Naive B cell (primary cell): ENCODE measurements at places on chromosomes 6 and 20. TPM values are rescaled to one million over a fixed set of nuclear protein-coding genes. Genes with fewer than 3 reads are reported as not detected.

- no peaks in the 10 kb centered on the region for H3K36me3 ChIP-seq
- H3K4me1 ChIP-seq, result peaks cover 19% of the 10 kb centered on the region
- DNase-seq, result no peak
- H3K4me3 ChIP-seq, result no peak overlapping the region
- peaks cover 9% of the 10 kb centered on the region for H3K27me3 ChIP-seq
- no peak overlapping the region for H3K27ac ChIP-seq
These were observed 49.0 kb downstream of the PPP1R14C start for GRCh38 chr6:150191809-150192208.

DNA sequence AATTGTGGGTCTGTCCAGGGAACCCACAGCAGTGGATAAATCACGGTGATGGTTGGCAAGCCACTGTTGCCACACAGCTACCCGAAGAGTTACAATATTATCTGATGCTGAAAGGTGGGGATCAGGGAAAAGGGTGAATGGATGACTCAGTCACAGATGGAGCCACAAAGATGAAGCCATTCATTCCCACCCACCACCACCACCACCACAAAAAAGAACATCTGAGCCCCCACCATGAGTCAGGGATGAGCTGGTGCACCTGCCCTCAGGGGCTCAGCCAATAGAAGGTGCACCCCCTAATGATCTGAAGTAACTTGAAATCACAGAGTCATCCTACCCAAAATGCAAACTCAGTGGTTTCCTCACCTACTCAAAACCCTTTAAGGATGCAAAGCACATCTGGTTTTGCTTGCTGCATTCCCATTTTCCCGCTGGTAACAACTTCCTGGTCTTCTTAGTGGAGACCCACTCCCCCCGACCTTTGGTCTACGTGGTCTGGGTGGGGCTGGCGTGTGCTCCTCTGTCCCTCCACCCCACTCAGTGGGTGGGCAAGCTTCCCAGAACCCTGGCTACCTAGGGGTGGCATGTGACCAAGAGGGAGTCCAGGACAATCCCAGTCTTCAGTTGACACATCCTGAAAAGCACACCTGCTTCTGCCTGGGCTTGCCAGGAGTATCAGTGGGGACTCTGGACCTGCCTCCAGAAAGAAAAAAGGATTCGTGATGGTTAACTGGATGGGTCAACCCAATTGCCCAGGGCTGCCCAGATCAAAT is 125.5 kb downstream of the ANKRD60 start:
- no peaks in the 10 kb centered on the region for H3K4me1 ChIP-seq
- no peak overlapping the region for H3K4me3 ChIP-seq
- H3K27ac ChIP-seq, result no peak overlapping the region
- H3K36me3 ChIP-seq, result no peaks in the 10 kb centered on the region
- no peaks in the 10 kb centered on the region for H3K27me3 ChIP-seq
- no peak for DNase-seq

DNA sequence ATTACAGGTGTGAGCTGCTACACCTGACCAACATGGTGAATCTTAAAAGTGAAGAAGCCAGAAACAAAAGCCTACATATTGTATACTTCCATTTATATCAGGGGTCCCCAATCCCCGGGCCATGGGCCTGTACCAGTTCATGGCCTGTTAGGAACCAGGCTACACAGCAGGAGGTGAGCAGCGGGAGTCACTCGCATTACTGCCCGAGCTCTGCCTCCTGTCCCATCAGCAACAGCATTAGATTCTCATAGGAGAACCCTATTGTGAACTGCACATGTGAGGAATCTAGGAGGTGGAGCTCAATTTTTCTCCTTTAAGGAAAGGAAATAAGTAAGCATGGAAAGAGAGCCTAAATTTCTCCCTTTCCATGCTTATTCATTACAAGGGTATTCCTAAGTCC is 21.7 kb downstream of the CSNK2A1 start:
- DNase-seq, result no peak
- peaks cover 14% of the 10 kb centered on the region for H3K4me1 ChIP-seq
- no peaks in the 10 kb centered on the region for H3K27me3 ChIP-seq
- H3K27ac ChIP-seq, result no peak overlapping the region

DNA sequence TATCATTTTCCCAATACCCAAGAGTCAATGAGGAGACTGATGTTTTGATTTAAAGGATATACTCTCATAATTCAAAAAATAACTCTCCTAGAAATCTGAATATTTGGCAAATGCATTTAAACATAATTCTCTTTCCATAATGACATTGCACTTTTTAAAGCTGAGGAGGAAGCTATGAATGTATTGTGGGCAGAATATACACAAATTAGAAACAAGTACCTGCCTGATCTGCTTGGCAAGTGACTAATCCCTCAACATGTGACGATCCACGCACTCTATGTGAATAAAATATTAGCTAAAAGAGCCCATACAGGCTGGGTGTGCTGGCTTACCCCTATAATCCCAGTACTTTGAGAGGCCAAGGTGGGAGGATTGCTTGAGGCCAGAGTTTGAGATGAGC is 88.3 kb upstream of the CCDC28A start:
- no peak overlapping the region for H3K4me3 ChIP-seq
- no peaks in the 10 kb centered on the region for H3K4me1 ChIP-seq
- H3K27me3 ChIP-seq, result no peaks in the 10 kb centered on the region
- DNase-seq, result no peak

GRCh38 chr6:75283907-75284631 is 523 bp downstream of the TMEM30A start:
- peaks cover 16% of the 10 kb centered on the region for H3K4me1 ChIP-seq
- no peak overlapping the region for H3K4me3 ChIP-seq
- H3K27me3 ChIP-seq, result no peaks in the 10 kb centered on the region
- DNase-seq, result peak; percentile 40

- peak overlapping the region; percentile 88 for H3K4me3 ChIP-seq
- DNase-seq, result peak; percentile 8
- H3K27me3 ChIP-seq, result peaks cover 50% of the 10 kb centered on the region
- no peak overlapping the region for H3K27ac ChIP-seq
These were observed 490 bp downstream of the JAG1 start for GRCh38 chr20:10673176-10673841.

DNA sequence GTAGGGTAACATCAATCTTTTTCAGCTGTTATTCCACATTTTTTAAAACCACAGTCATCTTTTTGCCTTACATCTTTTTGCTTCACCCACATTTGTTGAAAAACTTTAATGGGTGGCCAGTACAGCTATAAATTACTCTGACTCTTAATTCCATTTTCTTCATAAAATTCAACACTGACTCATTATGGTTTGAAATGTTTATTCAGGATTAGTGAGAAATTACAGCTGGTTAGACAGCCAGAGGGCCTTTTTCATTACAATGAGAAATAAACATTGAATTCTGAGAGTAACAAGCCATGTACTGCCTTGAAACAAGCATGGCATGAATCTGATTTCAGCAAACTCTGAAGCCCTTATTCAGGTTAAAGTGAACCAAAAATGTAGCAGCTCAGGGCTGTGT is 19.5 kb downstream of the NDUFAF4 start:
- no peaks in the 10 kb centered on the region for H3K4me1 ChIP-seq
- no peak overlapping the region for H3K4me3 ChIP-seq
- no peaks in the 10 kb centered on the region for H3K36me3 ChIP-seq
- H3K27ac ChIP-seq, result no peak overlapping the region
- DNase-seq, result no peak

GRCh38 chr20:64232794-64233193 is 22.8 kb upstream of the PCMTD2 start:
- no peak overlapping the region for H3K4me3 ChIP-seq
- no peak overlapping the region for H3K27ac ChIP-seq
- no peaks in the 10 kb centered on the region for H3K36me3 ChIP-seq
- H3K4me1 ChIP-seq, result peaks cover 6% of the 10 kb centered on the region
- H3K27me3 ChIP-seq, result no peaks in the 10 kb centered on the region

DNA sequence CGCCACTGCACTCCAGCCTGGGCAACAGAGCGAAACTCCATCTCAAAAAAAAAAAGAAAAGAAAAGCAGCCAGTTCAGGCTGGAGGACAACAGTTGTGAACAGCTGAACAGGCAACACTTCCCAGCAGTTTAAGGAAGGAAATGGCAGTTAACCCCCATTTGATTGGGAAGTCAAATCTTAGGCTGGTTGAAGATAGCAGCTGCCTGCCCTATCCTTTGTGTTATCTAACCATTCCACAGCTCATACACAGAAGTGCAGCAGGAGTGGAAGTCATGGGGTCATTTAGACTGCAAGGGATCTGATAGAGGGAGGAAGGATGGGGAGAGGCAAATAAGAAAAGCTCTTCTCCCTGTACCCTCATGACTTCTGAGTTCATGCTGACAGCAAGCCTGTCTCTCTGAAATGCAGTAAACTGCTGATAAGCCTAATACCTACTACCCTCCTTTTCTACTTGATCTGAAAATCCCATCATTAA is 35.3 kb downstream of the KCTD20 start:
- H3K4me3 ChIP-seq, result no peak overlapping the region
- H3K27ac ChIP-seq, result peak overlapping the region; percentile 39
- H3K4me1 ChIP-seq, result peaks cover 6% of the 10 kb centered on the region
- no peak for DNase-seq
- peaks cover 21% of the 10 kb centered on the region for H3K36me3 ChIP-seq
- no peaks in the 10 kb centered on the region for H3K27me3 ChIP-seq

DNA sequence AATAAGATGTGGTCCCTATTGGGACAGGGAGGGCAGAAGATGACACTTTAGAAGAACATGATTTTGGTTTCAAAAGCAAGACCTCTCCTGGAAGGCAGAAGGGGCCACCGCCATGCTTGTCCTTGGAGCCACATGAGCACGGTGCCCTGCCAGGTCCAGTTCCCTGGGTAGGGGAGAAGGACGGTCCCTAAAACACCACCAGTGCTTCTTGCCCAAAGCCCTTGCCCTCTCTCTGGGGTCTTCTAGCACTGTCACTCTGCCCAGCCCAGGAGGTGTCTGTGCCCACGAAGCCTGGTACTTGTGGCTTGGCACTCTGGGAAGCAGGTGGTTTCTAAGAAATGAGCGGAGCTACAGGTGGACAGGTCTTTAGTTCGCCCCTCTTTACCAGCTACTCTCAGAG is 46.0 kb downstream of the PLCG1 start:
- no peak for DNase-seq
- no peaks in the 10 kb centered on the region for H3K27me3 ChIP-seq
- H3K4me1 ChIP-seq, result no peaks in the 10 kb centered on the region
- H3K27ac ChIP-seq, result no peak overlapping the region
- H3K4me3 ChIP-seq, result no peak overlapping the region
- peaks cover 15% of the 10 kb centered on the region for H3K36me3 ChIP-seq

GRCh38 chr20:62168890-62169435 is 13.9 kb upstream of the MTG2 start:
- H3K4me3 ChIP-seq, result no peak overlapping the region
- no peak for DNase-seq
- H3K27me3 ChIP-seq, result no peaks in the 10 kb centered on the region
- H3K4me1 ChIP-seq, result no peaks in the 10 kb centered on the region
- peak overlapping the region; percentile 33 for H3K27ac ChIP-seq

DNA sequence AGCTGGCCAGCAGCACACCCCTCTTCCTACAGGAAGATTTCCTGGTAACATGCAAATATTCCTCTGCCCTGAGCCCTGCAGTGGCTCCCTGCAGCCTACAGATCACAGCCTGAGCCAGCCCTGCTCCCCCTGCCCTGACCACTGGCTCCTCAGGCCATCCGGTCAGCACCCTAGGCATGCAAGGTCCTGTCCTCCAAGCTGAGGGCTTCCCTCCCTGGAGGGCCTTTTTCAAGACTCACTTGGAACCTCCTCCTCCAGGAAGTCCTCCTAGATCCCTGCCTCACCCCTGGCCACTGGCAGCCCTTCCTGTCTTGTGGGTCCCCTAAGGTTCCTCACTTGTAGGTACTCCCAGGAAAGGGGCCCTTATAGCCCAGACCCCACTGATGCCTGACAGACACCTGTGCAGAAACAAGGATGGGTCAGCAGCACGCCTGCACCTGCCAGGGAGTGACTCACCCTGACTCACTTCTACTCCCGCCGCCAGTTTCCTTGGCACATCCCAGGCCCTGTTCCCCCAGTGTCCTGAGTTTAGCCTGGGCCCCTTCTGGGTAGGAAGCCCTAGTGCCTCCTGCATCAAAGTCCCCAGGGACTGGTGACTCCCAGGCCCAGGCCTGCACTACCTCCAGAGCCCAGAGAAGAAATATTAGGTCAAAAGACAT is 3.2 kb downstream of the SLC4A11 start:
- peaks cover 14% of the 10 kb centered on the region for H3K27me3 ChIP-seq
- no peaks in the 10 kb centered on the region for H3K36me3 ChIP-seq
- no peak overlapping the region for H3K4me3 ChIP-seq

- no peaks in the 10 kb centered on the region for H3K36me3 ChIP-seq
- no peak overlapping the region for H3K27ac ChIP-seq
- peaks cover 39% of the 10 kb centered on the region for H3K27me3 ChIP-seq
- no peak overlapping the region for H3K4me3 ChIP-seq
These were observed 11.9 kb upstream of the TGM3 start for GRCh38 chr20:2283706-2284423.

DNA sequence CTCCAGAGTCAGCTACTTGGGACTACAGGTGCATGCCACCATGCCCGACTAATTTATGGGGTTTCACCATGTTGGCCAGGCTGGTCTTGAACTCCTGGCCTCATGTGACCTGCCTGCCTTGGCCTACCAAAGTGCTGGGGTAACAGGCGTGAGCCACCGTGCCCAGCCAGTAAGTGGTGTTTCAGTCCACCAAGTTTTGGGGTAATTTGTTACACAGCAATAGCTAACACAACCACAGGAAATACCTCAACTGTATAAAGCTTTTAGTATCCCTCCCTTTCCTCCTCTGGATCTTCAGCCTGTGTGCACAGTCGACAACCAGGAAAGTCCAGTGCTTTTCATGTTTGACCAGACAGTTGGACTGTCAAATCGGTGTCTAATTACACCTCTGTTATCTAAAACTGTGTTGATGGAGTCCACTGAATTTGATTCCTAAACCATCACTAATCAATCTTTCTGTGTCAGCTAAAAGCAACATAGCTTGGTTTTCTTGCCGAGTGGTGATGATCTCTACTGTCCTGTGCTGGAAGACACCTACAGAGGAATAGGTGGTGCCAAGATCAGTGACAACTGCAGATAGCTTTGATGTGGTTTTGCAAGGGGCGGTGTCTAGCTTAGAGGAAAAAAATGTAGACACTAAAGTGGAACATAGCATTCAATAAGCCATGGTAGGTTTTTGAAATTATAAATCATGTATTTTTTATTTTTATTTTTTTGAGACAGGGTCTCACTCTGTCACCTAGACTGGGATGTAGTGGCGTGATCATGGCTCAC is 22.2 kb upstream of the ZBTB2 start:
- H3K27ac ChIP-seq, result peak overlapping the region; percentile 80
- H3K27me3 ChIP-seq, result no peaks in the 10 kb centered on the region
- peaks cover 34% of the 10 kb centered on the region for H3K36me3 ChIP-seq
- DNase-seq, result no peak

- peaks cover 7% of the 10 kb centered on the region for H3K4me1 ChIP-seq
- no peak for DNase-seq
- peaks cover 7% of the 10 kb centered on the region for H3K36me3 ChIP-seq
These were observed 38.0 kb upstream of the NR2E1 start for GRCh38 chr6:108127826-108128225.

- no peak overlapping the region for H3K4me3 ChIP-seq
- no peak overlapping the region for H3K27ac ChIP-seq
- no peak for DNase-seq
- no peaks in the 10 kb centered on the region for H3K4me1 ChIP-seq
These were observed 112.2 kb downstream of the ADGRB3 start for GRCh38 chr6:68747110-68747790.

Gene MICA
- 3.6 TPM for polyA plus RNA-seq

Gene TBC1D7
- 26.8 TPM for polyA plus RNA-seq

Gene FAM8A1
- polyA plus RNA-seq, result not detected

Gene TXLNB
- polyA plus RNA-seq, result 0.71 TPM

Gene IP6K3
- polyA plus RNA-seq, result not detected

Gene HTR1E
- not detected for polyA plus RNA-seq

Gene ADAM33
- not detected for polyA plus RNA-seq

Gene RBPJL
- not detected for polyA plus RNA-seq

Gene GJA1
- polyA plus RNA-seq, result not detected

Gene PRL
- polyA plus RNA-seq, result not detected

Gene TRIM10
- polyA plus RNA-seq, result not detected

Gene THBD
- polyA plus RNA-seq, result 0.19 TPM

Gene PSORS1C2
- not detected for polyA plus RNA-seq
